ENCODE measurements at places on chromosomes 3 and 15. TPM values are rescaled to one million over a fixed set of nuclear protein-coding genes. Genes with fewer than 3 reads are reported as not detected.

DNA sequence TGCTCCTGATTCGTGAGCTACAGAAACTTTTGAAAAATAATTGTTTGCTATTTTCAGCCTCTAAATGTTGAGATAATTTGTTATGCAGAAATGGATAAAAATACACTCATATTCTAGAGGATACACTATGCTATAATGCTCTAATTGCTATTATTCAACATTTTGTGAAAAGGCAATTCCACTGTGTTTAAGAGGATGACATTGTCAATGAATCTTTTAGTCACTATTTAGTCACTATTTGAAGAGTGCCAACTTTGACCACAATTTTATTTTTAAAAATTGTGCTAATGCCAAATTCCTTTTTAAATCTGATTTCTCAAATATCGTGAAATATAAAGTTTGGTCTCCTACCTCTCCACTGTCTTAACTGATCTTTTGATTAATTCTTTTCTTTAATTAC lies 604.9 kb upstream of the KCNMB2 start:
- H3K27ac ChIP-seq, result no peak overlapping the region
- peaks cover 10% of the 10 kb centered on the region for H3K4me1 ChIP-seq
- no peak for DNase-seq
- H3K4me3 ChIP-seq, result no peak overlapping the region
- no peaks in the 10 kb centered on the region for H3K36me3 ChIP-seq

DNA sequence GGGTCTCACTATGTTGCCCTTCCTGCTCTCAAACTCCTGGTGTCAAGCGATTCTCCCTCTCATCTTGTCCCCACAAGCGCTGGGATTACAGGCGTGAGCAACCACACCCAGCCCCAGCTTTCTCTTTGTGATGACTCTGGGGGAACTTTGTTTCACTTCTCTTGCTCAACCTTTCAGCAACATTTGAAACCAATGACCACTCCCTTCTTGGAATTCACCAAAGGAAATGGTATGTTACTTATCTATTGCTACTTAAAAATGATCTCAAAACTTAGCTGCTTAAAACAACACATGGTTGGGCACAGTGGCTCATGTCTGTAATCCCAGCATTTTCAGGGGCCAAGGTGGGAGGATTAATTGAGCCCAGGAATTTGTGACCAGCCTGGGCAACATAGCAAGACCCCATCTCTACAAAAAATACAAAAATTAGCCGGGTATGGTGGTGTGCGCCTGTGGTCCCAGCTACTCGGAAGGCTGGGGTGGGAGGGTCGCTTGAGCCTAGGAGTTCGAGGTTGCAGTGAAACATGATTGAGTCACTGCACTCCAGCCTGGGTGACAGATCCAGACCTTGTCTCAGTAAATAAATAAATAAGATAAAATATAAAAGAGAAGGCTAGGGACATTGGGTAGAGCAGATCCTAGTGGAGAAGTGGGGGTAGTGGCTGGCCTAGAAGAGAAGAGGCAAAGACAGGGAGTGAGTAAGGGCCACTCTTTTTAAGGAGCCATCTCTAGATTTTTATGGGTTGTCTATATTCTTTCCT lies 10.3 kb upstream of the COPG1 start:
- H3K27me3 ChIP-seq, result no peaks in the 10 kb centered on the region
- no peaks in the 10 kb centered on the region for H3K36me3 ChIP-seq

DNA sequence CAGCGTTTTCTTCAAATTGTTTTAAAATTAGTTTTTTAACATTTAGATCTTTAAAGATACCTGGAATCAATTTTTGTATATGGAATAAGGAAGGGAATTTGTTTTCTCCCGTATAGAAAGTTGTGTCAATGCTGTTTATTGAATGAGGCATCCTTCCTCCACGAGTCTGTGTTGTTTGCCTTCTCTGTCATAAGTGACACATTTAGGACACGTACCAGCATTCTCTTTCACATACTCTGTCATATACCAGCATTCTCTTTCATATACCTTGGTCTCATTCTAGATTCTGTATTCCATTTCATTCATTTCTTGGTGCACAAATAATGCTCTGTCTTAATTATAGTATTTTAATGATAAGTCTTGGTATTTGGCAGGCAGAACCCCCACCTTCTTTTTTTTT lies 10.3 kb downstream of the ATP11B start:
- H3K4me3 ChIP-seq, result no peak overlapping the region
- DNase-seq, result no peak
- no peak overlapping the region for H3K27ac ChIP-seq
- no peaks in the 10 kb centered on the region for H3K27me3 ChIP-seq

Gene STXBP5L
- not detected for total RNA-seq

DNA sequence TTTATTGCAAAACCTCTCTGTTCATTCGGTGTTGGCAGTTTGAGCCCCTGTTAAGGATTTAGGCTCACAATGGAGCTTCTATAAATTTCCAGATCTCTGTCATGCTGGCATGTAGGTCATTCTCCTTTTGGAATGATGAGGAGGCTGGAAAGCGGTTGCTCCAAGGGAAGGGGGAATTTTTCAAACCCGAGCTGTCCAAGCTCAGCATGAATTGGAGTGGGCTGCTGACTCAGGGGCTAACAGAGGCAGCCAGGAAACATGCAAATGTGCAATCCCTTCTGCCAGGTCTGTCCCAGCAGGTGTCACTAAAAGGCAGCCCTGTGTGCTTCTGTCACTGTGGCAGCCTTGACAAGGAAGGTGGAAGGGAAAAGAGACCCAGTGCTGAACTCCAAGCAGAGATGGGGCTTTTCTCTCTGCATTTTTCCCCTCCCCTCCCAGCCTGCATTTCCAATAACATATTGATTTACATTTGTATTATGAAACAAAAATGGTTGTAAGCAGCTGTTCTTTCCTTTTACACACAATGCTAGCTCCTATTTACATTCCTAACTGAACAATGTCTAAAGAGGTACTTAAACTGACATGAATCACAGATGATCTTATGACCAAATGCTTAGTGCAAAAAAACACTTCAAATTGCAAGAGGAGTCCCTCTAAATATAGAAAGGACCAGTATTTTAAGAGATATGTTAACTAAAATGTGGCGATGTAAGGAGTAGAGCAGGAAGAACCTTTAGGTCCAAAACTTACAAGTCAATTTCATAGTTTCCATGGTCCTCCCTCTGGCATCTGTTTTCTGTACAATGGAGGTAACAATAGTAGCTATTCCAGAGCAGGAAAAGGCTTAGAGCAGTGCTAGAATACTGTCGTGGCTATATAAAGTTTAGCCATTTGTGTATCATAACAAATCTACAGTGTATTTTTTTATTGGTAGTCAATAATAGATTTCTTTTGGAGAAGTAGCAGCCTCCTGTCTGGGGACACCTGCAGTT lies 84.5 kb upstream of the ATP10A start:
- no peaks in the 10 kb centered on the region for H3K36me3 ChIP-seq
- no peak overlapping the region for H3K4me3 ChIP-seq

DNA sequence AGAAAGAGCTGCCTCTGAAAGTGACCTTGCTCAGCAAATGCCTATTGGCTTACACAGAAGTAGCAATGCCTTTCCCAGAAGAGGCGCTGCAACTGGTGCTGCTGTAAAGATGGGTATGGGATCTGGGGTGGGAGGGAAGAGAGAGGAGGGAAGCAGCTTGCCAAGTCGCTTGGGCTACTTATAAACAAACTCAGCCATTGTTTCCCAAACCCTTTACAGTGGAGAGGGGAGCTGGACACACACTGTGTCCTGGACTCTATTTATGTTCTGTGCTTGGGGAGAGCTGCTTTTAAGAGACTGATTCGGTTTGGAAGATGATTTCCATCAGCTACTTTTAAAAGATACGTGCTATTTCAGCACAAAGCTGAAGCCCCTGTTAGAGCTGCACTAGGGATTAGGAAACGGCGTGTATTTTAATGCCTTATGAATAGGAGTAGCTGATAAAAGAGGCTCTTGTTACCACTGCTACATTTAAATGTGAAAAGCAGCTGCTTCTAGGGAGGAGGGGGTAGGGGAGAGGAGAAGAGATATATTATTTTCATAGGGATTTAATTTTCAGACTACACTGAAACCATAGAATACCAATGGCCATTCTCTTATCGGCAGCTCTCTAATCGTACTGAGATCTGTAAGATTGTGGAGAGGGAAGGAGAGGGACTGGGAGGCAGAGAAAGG lies 440.6 kb downstream of the MCTP2 start:
- no peak overlapping the region for H3K27ac ChIP-seq
- no peak for DNase-seq
- no peak overlapping the region for H3K4me3 ChIP-seq

DNA sequence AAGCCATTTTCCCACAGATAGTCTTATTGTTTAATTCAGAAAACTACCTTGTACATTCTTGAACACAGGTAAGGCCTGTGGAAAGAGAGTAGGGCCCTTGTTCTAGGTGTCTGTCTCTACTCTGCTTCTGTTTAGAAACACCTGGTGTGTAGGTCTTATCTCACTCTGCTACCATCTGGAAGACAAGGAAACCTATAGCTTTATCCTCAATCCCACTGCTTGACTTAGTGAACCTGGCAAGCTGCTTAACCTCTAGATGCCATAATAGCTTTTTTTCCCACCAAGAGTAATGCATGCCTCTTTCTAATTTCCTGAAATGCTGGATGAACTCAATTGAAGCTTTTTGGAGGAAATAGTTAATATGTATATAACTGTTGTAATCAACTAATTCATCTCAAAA lies 82.6 kb upstream of the RAP2B start:
- H3K27me3 ChIP-seq, result no peaks in the 10 kb centered on the region
- DNase-seq, result no peak
- H3K27ac ChIP-seq, result no peak overlapping the region
- H3K36me3 ChIP-seq, result no peaks in the 10 kb centered on the region
- no peak overlapping the region for H3K4me3 ChIP-seq
- H3K4me1 ChIP-seq, result no peaks in the 10 kb centered on the region

Gene CRYBG3
- 2.5 TPM for total RNA-seq

DNA sequence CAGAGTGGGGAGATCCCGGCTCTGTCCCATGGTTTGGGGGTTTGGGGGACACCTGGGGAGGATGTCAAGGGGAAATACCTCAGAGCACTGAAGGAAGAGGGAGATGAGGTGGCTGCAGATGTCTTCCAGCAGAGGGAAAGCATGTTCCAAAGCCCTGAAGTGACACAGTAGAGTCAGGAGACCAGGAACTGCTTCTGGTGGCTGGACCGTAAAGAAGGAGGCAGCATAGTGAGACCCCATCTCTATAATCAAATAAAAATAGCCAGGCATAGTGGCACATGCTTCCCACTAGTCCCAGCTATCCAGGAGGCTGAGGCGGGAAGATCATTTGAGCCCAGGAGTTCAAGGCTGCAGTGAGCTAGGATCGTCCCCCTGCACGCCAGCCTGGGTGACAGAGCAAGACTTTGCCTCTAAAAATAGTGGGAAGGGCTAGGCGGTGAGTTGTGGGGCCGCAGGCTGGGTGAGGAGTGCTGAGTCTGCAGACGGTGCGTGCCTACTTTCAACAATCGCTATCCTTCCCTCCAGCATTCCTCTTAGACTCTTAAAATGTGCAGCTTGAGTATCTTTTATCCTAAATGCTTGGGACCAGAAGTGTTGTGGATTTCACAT lies 26.2 kb downstream of the HES1 start:
- no peak overlapping the region for H3K4me3 ChIP-seq
- H3K27me3 ChIP-seq, result peaks cover 42% of the 10 kb centered on the region
- H3K27ac ChIP-seq, result no peak overlapping the region
- DNase-seq, result no peak
- no peaks in the 10 kb centered on the region for H3K4me1 ChIP-seq

GRCh38 chr3:32384938-32385337 lies 6.7 kb upstream of the CMTM7 start:
- peaks cover 4% of the 10 kb centered on the region for H3K4me1 ChIP-seq
- DNase-seq, result no peak
- no peak overlapping the region for H3K27ac ChIP-seq
- H3K36me3 ChIP-seq, result no peaks in the 10 kb centered on the region
- no peaks in the 10 kb centered on the region for H3K27me3 ChIP-seq

DNA sequence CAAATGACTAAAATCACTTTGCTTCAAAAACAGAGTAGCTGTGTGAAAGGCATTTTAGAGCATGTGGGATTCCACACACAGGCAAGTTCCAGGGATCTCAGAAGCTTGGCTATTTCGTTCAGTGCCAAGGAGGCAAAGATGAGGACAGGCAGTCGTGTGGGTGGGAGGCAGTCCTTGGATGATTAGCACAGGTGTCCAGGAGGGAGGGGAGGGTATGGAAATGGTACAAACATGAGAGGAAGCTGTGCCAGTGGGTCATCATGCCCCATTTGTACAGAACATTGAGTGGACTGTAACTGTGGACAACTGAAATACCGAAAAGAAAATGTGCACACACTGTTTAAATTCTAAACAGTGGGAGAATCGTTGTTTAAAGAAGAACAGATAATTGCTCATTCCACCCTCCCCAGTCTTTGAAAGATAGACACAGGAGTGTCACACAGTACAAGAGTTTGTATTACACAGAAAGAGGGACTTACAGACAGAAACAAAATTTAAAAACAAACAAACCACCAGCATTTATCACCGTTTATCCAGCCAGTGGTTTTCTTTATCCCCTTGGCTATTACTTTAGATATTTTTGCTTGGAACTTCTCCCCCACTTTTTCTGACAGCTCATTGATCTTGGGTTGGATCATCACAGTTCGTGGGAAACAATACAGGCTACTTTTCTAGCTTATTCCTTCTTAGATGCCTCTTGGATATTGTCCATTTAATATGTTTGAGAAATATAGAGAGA lies 122.9 kb downstream of the GREM1 start:
- no peaks in the 10 kb centered on the region for H3K36me3 ChIP-seq
- no peak overlapping the region for H3K4me3 ChIP-seq
- H3K27ac ChIP-seq, result no peak overlapping the region
- DNase-seq, result no peak
- H3K4me1 ChIP-seq, result no peaks in the 10 kb centered on the region

DNA sequence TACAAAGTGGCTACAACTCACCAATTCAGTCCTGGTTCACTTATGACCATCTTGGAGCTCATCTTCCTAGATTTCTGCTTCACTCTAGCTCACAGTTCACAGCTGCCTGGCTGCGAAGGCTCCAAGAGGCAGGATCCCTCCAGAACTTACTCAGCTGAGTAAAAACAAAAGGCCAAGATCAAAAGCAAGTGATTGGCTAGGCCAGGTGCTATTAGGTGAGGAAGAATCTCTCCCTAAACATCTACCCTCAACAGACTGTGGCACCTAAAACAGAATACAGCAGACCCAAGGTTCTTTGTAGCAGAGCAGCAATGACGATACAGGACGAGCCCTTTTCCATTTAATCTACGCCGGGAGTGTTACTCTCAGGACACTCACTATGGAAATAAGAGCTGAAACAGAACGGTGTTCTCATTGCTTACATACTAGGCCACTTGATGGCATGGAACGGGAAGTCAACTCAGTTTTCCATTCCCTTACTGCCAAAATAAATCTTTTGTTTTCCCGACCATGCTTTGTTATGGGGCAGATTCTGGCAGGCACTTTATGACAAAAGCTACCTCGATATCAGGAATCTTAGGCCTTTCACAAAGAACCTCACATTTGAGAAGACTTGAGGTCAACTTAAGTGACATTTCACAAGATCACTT lies 901 bp downstream of the ICE2 start:
- DNase-seq, result no peak
- peak overlapping the region; percentile 100 for H3K27ac ChIP-seq
- peaks cover 7% of the 10 kb centered on the region for H3K27me3 ChIP-seq
- H3K36me3 ChIP-seq, result peaks cover 28% of the 10 kb centered on the region
- H3K4me3 ChIP-seq, result peak overlapping the region; percentile 100

Gene RTP4
- 4.9 TPM for total RNA-seq

GRCh38 chr3:100277255-100277800 lies 16.5 kb downstream of the TBC1D23 start:
- DNase-seq, result no peak
- peaks cover 17% of the 10 kb centered on the region for H3K4me1 ChIP-seq
- H3K27me3 ChIP-seq, result no peaks in the 10 kb centered on the region
- H3K4me3 ChIP-seq, result no peak overlapping the region
- H3K27ac ChIP-seq, result no peak overlapping the region
- H3K36me3 ChIP-seq, result peaks cover 3% of the 10 kb centered on the region

Gene CMSS1
- total RNA-seq, result 121 TPM

Gene TRIM42
- total RNA-seq, result not detected

Measured in activated naive CD8-positive, alpha-beta T cell treated with anti-CD3 and anti-CD28 coated beads for 36 hours (primary cell).